Nephron progenitor cell (in vitro differentiated cells): ENCODE measurements at places on chromosomes 7 and 10.
A peak's percentile ranks its signal among the peaks of the same experiment; 100 is the strongest.

DNA sequence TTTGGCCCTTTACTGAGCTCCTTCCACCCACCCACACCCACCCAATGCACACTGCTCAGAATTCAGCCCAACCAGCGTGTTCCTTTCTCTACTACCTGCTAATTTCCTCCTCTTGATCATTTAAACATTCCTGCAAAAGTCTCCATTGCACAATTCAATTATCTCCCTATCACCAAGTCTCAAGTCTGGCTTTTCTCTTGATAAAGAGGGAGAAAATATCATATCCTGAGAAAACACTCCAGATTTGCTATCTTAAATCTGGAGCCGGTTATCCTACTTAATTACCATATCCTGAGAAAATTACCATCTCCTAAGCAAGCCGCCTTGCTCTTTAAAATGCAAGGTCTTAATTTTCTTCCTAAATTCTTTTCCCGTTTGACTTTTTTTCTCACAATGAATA is 505.5 kb downstream of the XPNPEP1 start:
- DNase-seq, result no peak

DNA sequence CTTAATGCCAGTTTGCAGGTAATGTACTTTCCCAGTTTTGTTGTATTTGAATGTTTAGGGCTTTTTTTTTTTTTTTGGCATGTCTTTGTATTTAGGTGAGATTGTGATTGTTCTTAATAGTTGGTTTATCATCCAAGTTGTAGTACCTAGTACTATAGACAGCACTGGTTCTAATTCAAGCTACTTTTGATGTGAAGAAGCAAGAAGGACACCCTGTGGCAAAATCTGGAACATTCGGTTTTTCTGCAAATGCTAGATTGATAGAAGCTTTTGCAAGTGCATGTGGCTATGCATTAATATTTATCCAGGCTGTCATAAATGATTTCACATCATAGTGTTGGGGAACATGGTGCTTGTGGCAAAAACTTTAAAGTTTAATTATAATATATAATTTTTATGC is 248.9 kb downstream of the FOXP2 start:
- no peak for DNase-seq

DNA sequence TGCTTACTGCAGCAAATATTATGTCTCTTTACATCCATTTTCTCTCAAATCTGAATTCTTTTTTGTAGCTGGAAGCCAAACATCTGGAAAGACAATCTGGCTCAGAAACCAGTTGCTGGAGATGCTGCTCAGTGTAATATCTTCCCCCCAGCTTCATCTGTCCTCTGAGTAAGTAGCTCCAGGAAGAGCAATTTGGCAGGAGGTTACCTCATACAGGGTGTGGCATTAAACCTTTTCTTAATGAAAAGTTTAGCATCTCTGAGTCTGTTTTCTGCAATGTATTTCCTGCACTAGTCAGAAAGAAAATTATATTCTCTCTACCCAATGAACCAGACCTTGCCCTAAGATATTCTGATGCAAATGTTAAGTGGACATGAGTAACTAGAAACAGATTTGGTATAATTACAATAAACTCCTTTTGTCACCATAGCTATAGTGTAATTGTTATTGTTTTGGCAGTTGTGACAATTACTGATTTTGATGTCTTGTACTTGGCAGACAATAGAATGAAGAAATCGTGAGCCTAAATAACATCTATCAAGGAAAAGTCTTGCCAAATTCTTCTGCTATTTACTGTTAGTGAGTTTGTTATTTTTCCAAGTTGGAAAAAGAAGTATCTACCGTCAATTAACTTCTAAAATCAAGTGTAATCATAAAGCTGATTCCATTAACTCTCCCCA is 123.3 kb downstream of the WDFY4 start:
- DNase-seq, result no peak

- DNase-seq, result no peak
Measured at GRCh38 chr7:122412441-122412840, 107.9 kb upstream of the FEZF1 start.

DNA sequence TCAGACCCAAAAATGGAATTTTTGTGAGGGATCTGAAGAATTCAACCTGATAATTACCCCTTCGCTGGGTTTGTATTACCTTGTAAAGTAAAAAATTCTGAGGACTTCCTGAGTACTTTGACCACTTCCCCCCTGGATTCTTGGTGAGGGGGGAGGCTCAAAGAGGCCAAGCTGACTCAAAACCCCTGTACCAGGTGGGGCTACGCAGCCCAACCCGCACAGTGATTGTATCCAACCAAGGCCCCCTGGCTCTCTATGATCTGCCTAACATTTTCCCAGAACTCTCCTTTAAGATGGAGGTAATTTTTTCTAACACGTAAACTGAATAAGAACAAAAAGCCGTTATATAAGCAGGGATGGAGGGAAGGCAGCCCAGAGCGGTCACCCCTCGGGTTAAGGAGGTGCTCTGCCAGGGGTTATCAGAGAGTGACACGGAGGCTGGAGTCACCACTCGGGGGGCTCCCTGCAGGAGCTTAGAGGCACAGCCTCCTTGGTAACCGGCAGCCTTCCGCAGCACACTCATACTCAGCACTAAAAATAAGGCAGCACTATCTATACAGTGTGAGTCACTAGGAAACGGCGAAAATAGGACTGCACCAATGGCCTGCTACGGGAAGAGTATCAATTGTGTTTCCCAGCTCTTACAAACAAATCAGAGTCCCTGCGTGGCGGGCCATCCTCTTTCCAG is 255.4 kb downstream of the ELMO1 start:
- DNase-seq, result no peak

GRCh38 chr10:14612873-14613587 is 161.7 kb downstream of the FAM107B start:
- DNase-seq, result no peak

GRCh38 chr7:100466653-100467605 is 2.9 kb upstream of the SPACDR start:
- no peak for DNase-seq

- DNase-seq, result peak; percentile 38
Measured at GRCh38 chr10:95295031-95295755, 4.4 kb upstream of the PDLIM1 start.

DNA sequence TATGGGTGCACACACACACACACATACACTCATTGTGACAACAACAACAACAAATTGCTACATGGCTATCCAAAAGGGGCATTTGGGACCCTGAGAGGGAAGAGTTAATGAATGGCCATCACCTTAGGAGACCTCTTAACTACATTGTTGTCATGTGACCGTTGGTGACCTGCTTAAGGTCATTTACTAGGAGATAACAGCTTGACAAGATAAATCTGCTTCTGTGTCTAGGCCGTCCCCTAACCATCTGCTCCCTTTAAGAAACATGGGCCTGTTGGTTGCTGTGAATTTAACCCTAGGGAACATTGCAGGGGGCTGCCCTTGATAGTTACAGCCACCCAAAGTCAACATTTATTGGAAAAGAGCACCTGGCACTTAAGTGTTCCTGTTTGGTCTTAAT is 29.7 kb downstream of the C1QL3 start:
- DNase-seq, result no peak

- no peak for DNase-seq
Measured at GRCh38 chr10:14554491-14555205, 220.0 kb downstream of the FAM107B start.

GRCh38 chr10:58894929-58895328 is 281.5 kb upstream of the PHYHIPL start:
- DNase-seq, result peak; percentile 4

GRCh38 chr7:85828614-85829013 is 641.8 kb upstream of the SEMA3D start:
- DNase-seq, result no peak

- DNase-seq, result peak; percentile 56
Measured at GRCh38 chr10:104045151-104046089, 40.3 kb downstream of the COL17A1 start.
